ENCODE measurements at places on chromosomes 6 and 20. TPM values are rescaled to one million over a fixed set of nuclear protein-coding genes. Genes with fewer than 3 reads are reported as not detected.

MICB gene
- total RNA-seq = 21.4 TPM

DNA sequence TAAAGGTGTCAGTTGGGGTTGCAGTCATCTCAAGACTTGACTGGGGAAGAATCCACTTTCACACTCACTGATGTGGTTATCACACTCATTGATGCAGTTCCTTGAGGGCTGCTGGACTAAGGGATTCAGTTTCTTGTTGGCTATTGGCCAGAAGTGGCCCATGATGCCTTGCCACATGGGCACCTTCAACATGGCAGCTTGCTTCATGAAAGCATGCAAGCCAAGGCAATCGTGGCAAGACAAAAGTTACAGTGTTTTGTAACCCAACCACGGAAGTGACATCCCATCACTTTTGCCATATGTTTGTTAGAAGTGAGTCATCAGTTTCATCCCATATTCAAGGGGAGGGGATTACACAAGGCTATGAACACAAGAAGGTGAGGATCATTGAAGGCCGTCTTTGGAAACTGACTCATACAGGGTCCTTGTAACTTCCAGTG, 3.8 kb upstream of the RANBP9 start:
- no peak overlapping the region for H3K27ac ChIP-seq
- no peak for DNase-seq
- no peak overlapping the region for H3K4me3 ChIP-seq
- H3K36me3 ChIP-seq = no peaks in the 10 kb centered on the region

DNA sequence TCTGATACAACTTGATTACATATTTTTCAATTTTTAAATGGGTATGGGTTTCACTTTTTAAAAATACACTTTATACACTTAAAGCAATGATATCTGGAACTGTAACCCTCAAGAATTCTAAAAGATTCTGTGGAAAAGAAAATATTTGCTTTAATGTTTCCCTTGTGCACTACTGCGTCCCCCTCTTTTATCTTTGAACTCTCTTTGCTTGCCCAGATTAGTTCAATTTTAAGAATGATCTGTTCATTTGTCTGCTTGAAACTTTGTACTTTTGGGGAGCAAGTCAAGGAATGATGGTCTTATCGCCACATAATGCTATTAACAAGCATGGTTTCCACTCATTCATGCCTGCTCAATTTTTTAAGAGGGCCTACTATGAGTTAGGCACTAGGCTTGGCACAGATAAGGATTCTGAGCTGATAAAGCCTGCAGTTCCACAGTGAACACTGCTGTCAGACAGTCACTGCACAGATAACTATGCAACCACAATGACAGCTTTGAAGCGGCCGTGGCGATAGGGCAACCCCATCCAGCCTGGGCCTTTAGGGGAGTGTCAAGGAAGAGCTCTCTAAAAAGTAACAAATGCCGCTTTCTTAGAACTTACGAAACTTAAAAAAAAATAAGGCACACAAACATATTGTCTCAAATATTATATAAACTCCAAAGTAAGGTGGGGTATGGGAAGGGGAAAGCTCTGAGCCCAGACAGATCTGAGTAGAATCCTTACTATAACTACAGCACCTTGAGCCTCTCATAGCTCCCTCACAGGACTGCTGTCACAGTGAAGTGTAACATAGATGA, 29.7 kb downstream of the FYN start:
- H3K27ac ChIP-seq = peak overlapping the region; percentile 78
- peaks cover 71% of the 10 kb centered on the region for H3K4me1 ChIP-seq
- no peak overlapping the region for H3K4me3 ChIP-seq
- peak; percentile 81 for DNase-seq

GRCh38 chr6:132471787-132472186, 41.1 kb downstream of the STX7 start:
- H3K27me3 ChIP-seq = no peaks in the 10 kb centered on the region
- H3K36me3 ChIP-seq = peaks cover 32% of the 10 kb centered on the region
- no peak for DNase-seq
- peaks cover 9% of the 10 kb centered on the region for H3K4me1 ChIP-seq

POM121L2 gene
- total RNA-seq = not detected

GRCh38 chr6:63802606-63803206, 167.1 kb downstream of the PHF3 start:
- H3K27ac ChIP-seq = no peak overlapping the region
- no peaks in the 10 kb centered on the region for H3K27me3 ChIP-seq
- DNase-seq = no peak
- H3K36me3 ChIP-seq = no peaks in the 10 kb centered on the region
- H3K4me1 ChIP-seq = peaks cover 8% of the 10 kb centered on the region

SMOC2 gene
- 3.1 TPM for total RNA-seq

DNA sequence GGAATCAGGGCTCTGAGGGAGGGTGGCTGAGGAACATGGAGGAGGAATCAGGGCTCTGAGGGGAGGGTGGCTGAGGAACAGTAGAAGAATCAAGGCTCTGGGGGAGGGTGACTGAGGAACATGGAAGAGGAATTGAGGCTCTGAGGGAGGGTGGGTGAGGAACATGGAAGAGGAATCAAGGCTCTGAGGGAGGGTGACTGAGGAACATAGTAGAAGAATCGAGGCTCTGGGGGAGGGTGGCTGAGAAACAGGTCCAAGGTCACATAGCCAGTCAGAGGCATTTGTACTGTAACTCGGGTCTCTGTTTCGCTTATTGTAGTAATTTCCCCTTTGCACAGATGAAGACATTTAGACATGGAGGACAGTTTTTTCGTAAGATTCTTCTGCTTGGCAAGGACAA, 164.8 kb downstream of the SOBP start:
- H3K27me3 ChIP-seq = no peaks in the 10 kb centered on the region
- H3K4me3 ChIP-seq = no peak overlapping the region
- DNase-seq = no peak
- no peaks in the 10 kb centered on the region for H3K36me3 ChIP-seq
- H3K27ac ChIP-seq = peak overlapping the region; percentile 80
- peaks cover 59% of the 10 kb centered on the region for H3K4me1 ChIP-seq

KCNK15 gene
- total RNA-seq = 0.92 TPM

DNA sequence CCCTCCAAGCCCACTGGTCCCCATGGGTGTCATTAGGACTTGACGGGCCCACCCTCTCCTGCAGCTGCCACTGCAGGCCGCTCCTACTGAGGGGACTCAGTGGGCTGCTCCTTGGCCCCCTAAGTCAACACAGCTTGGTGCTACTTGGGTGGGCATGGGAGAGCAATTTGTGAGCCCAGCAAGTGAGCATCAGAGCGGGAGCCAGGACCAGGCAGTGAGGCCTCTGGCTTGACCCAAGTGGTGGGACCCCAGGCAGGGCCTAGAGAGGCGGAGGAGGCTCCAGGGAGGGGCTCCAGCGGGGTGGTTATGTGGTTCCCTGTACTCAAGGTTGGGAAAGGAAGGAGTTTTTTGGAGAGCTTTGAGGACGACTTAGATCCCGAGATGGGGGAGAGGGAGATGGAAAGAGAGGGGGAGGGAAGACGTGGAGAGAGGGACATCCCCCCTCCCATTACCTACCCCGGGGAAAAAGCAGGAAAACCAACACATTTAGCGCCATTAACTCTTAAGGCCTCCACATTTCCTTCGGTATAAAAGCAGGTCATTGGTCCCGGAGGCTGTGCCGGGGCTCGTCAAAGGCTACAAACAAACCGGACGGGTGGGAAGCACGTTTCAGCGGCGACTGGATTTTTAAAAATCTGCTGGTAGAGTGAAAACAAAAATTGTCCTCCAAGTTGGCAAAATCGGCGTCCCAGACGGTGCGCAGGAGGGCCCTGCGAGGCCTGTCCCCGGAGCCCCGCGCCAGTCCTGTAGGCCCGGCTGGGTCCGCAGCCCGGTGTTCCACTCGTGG, 8.8 kb downstream of the FOXC1 start:
- H3K27me3 ChIP-seq = peaks cover 51% of the 10 kb centered on the region
- no peak overlapping the region for H3K27ac ChIP-seq
- H3K4me1 ChIP-seq = peaks cover 14% of the 10 kb centered on the region
- DNase-seq = peak; percentile 63
- no peaks in the 10 kb centered on the region for H3K36me3 ChIP-seq
- H3K4me3 ChIP-seq = no peak overlapping the region

GRCh38 chr20:48076747-48077146, 291.5 kb upstream of the SULF2 start:
- H3K4me1 ChIP-seq = no peaks in the 10 kb centered on the region
- no peak for DNase-seq
- H3K4me3 ChIP-seq = no peak overlapping the region
- peaks cover 12% of the 10 kb centered on the region for H3K27me3 ChIP-seq

GRCh38 chr6:154758125-154758524, 24.9 kb downstream of the SCAF8 start:
- DNase-seq = no peak
- H3K27ac ChIP-seq = no peak overlapping the region
- H3K27me3 ChIP-seq = no peaks in the 10 kb centered on the region
- peaks cover 97% of the 10 kb centered on the region for H3K4me1 ChIP-seq

C20orf204 gene
- 2.0 TPM for total RNA-seq

ABHD16A gene
- 70.7 TPM for total RNA-seq

DNA sequence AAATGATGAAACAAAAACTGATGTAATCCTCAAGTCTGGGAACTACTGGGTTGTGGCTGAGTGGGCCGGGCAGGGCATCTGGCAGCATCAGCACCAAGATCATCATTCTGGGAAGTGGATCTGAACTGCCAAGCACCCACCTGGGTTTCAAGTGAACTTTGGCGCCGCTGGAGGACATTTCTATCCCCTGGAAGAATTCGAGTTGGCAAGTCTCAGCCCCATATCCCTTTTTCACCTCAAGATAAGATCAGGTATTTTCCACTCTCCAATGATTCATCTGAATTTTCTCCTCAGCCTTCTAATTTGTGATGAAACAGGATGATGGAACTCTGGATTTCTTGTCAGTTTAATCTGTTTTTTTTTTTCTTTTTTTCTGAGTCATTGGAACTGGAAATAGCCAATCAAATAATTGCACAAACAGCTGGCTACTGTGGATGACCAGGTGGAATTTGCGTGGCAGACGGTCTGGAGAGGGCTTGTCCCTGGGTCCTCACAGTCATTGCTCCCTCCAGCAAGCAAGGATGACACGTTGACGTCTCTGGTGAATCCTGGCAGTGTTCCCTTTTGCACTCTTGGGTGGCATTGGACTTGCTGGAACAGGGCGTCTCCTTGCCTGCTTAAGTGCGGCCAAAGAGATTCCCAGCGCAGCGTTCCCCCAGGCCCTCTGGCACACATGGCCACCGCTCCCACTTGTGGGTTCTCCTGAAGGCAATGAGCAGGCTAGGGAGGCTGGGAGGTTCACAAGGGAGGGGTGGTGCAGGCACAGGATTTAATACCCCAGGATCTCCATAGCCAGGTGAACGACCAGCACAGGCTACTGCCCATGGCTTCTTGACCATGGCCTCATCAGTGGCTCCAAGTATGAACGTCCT, 80.4 kb downstream of the DHX35 start:
- no peak overlapping the region for H3K27ac ChIP-seq
- H3K4me3 ChIP-seq = no peak overlapping the region
- DNase-seq = no peak
- H3K4me1 ChIP-seq = no peaks in the 10 kb centered on the region

- peak overlapping the region; percentile 90 for H3K27ac ChIP-seq
- H3K4me1 ChIP-seq = peaks cover 55% of the 10 kb centered on the region
- no peak overlapping the region for H3K4me3 ChIP-seq
- DNase-seq = no peak
- H3K36me3 ChIP-seq = no peaks in the 10 kb centered on the region
- H3K27me3 ChIP-seq = no peaks in the 10 kb centered on the region
These were observed 84.5 kb upstream of the GPR6 start for GRCh38 chr6:109893606-109894005.
